ENCODE measurements at places on chromosomes 2 and 18.

DNA sequence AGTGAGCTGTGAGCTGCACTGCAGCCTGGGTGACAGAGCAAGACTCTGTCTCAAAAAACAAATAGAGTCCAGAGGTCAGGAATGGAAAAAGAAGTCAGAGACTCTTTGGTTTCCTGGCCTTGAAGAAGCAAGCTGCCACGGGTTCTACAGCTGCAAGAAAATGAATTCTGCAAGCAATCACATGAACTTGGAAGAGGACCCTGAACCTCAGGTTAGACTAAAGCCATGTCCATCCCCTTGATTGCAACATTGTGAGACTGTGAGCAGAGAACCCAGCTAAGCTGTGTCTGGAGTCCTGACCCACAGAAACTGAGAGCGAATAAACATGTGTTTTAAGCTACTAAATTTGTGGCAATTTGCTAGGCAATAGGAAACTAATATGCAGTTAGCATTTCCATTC, 12.9 kb upstream of the MIB1 start:
- DNase-seq: no peak

DNA sequence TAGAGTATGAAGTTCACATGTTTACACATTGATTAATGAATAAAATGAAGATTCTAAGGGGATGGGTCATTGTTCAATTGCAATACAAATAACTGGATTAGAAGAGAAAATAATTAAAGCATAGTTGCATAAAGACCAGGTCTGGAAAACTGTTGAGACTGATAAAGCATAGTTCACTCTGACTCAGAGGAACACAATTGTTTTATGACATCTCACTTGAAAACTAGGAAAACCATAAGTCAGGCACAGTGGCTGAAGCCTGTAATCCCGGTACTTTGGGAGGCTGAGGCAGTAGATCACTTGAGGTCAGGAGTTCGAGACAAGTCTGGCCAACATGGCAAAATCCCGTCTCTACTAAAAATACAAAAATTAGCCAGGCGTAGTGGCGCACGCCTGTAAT, 46.7 kb downstream of the PLA2R1 start:
- DNase-seq: no peak

DNA sequence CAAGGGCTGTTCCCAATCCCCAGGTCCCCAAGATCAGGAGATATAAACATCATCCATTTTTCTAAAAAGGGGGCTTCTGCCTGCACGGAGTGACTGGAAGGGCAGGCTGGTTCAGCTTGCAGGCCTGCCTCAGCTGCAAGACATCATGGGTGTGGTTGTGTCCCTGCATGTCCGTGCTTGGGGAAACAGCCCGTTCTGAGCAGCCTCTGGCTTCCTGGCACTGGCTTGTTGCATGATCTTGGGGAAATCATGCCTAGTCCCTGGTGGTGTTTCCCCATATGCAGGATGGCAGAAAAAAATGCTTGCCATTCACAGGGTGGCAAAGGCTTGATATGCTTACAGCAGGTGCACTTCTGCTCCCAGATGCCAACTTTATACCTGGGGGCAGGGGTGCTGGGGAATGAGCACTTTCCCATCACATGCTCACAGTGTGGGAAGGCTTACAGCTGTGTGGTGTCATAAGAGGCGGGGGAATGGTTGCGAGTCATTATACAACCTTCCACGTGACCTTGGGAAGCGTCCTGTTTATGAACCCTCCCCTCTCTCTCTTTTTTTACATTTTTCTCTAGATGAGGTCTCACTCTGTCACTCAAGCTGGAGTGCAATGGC, 7.2 kb downstream of the PCARE start:
- no peak for DNase-seq

DNA sequence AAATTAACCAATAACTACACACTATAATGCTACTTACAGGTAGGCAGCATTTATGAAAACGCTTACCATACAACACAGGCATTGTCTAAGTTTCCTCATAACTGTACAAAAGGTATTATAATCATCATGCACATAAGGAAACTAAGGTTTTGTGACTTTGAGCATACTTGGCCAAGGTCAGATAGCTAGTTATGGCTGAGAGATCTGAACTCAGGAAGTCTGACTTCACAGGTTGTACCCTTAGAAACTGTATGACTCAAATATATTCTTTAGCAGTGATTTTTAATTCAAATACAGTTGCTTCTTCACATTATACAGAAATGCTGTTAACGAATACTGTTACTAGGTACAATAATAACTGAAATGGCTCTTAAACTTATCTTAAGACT, 89.3 kb downstream of the TRIP12 start:
- no peak for DNase-seq

DNA sequence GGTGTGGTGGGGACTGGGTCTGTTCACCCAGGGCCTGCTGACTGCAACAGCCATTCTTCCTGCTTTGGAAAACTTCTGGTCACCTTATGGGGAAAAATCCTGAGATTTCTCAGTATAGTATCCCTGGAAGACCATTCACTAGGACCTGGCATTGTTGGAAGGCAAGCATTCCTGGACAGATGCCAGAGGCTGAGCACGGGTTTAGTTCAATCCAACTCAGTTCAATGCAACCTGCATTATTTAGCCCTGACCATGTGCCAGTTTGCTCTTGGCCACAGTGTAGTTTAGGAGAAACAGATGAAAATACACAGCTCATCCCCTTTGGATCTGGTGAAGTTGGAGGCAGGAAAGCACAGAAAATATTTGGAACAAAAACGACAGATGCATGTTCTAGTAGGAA, 95.9 kb downstream of the LPIN1 start:
- no peak for DNase-seq

- DNase-seq: no peak
These were observed 32.4 kb downstream of the RTN4 start for GRCh38 chr2:55017880-55018279.

- no peak for DNase-seq
These were observed 72.1 kb downstream of the COL6A3 start for GRCh38 chr2:237341872-237342271.

- DNase-seq: no peak
These were observed 198.7 kb downstream of the LTBP1 start for GRCh38 chr2:33145459-33145858.

GRCh38 chr2:205903549-205904129, 182.3 kb downstream of the INO80D start:
- no peak for DNase-seq

DNA sequence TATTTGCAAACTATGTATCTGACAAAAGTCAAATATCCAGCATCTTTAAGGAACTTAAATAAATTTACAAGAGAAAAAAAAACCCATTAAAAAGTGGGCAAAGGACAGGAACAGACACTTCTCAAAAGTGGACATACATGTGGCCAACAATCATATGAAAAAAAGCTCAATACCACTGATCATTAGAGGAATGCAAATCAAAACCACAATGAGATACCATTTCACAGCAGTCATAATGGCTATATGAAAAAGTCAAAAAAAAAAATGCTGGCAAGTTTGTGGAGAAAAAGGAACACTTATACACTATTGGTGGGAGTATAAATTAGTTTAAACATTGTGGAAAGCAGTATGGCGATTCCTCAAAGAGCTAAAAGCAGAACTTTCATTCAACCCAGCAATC, 130.3 kb upstream of the LHCGR start:
- no peak for DNase-seq

DNA sequence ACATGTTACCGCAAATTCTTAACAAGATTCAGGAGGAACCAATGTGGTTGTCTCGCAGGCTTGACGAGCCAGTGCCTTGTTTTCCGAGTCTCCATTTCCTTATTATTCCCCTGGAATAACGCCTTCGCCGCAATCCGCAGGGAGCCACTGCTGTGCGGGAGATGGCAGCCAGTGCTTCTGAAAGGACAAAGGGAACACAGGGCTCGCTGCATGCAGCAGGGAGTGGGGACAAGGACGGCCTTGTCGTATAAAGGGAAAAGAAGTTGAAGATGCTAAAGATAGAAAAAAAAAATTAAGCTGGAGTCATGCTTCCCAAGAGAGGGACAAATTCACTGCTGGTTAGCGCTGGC, 221.4 kb downstream of the NDUFA10 start:
- DNase-seq: no peak

DNA sequence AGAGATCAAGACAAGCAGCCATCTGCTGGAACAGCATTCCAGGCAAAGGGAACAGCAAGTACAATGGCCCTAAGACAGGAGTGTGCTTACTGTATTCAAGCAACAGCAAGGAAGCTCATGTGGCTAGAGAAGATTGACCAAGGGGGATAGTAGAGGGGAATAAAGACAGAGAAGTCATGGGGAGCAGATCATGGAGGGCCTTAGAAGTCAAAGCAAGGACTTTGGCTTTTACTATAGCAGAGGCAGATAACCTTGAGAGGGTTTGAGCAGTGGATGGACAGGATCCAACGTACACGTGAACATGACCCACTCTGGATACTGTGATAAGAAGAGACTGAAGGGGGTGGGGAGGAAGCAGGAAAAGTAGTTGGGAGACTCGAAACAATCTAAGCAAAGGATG, 26.9 kb downstream of the SP5 start:
- DNase-seq: no peak

- DNase-seq: no peak
These were observed 11.3 kb downstream of the CYTIP start for GRCh38 chr2:157432475-157433106.

GRCh38 chr2:96733931-96734330, 5.9 kb downstream of the LMAN2L start:
- no peak for DNase-seq

GRCh38 chr2:179671043-179671981, 190.1 kb downstream of the ZNF385B start:
- DNase-seq: no peak

DNA sequence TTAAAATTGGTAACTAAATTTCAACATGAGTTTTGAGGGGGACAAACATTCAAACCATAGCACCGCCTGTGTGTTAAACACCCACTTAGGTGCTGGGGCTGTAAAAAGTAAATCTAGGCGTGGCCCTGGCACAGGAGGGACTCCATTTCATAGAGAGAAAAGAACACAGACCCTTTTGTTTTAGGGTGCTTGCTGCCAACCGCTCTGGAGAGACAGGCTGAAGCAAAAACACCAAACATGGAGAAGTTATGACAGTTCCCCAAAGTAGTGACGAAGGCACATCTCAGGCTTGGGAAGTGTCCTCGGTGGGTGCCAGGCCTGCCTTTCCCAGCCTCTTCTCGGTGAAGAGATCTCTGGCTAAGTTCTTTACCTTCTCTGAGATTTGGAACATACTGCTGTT, 5.1 kb downstream of the ACTG2 start:
- DNase-seq: no peak

DNA sequence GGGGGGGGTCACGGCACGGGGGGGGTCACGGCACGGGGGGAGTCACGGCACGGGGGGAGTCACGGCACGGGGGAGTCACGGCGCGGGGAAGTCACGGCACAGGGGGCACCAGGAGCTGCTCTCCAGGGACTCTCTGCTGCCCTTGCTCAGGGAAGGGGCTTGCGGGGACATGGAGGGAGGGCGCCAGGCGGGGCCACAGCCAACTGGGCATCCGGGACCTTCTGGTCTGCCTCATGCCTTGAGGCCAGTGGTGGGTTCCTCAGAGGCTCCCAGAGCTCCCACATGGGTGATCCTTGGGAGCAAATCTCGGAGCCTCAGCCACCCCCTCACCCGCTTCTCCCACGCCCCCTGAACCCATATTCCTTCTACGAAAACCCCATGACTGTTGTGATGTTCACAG, 55.8 kb upstream of the TMEM18 start:
- DNase-seq: no peak

- no peak for DNase-seq
These were observed 132.8 kb downstream of the ARHGAP15 start for GRCh38 chr2:143261986-143262385.

- DNase-seq: no peak
These were observed 756.0 kb upstream of the ACVR2A start for GRCh38 chr2:147088871-147089270.

DNA sequence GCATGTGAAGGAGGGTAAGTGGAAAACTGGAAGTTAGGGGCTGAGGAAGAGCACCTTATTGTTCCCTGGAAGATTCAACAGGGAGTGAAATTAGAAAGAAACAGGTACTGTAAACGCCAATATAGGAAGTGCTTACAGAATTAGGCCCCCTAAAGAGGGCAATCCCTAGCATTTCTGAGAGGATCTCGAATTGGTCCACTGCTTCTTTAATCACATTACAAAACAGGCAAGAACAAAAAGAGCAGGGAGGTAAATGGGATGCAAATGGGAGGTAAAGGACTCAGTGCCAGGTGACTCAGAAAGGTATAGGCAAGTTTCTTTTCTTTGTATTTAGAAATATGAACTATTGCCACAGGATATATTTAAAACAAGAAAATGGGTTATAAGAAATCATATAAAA, 116.4 kb upstream of the FANCL start:
- no peak for DNase-seq

DNA sequence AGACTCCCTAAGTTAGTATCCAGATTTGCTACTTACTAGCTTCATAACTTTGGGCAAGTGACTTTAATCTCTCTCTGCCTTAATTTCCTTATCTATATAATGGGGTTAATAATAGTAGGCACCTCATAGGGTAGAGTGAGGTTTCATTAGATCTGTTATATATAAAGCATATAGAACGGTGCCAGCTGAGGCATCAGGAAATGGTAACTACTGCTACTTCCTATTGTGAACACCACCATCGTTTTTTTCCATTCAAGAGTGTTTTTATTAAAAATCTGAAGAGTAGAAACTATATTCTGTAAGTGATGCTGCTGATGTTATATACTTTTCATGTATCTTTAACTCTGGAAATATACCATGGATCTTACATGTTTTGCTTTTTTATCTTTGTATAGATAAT, 44.3 kb downstream of the MALT1 start:
- no peak for DNase-seq

GRCh38 chr2:131015764-131016163, 77.5 kb downstream of the FAM168B start:
- no peak for DNase-seq

DNA sequence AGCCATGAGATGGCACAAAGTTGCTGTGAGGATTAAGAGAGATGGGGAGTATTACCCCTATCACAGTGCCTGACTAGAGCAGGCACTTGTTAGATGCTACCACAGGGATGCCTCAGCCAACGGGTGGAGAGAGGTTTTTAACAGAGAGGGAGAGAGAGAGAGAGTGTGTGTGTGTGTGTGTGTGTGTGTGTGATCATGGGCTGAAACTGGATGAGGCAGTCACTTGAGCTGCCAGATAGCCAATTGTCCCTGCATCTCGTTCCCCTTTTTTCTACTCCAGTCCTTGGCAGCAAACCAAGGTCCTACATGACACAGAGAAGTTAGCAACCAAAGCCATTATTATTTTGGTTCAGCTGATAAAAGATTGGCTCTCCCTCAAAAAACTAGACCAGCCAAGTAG, 3.0 kb downstream of the CD8A start:
- DNase-seq: no peak

GRCh38 chr18:48899558-48900174, 51.1 kb downstream of the SMAD7 start:
- DNase-seq: no peak

- DNase-seq: no peak
These were observed 166.9 kb downstream of the ANAPC1 start for GRCh38 chr2:111716905-111717775.

DNA sequence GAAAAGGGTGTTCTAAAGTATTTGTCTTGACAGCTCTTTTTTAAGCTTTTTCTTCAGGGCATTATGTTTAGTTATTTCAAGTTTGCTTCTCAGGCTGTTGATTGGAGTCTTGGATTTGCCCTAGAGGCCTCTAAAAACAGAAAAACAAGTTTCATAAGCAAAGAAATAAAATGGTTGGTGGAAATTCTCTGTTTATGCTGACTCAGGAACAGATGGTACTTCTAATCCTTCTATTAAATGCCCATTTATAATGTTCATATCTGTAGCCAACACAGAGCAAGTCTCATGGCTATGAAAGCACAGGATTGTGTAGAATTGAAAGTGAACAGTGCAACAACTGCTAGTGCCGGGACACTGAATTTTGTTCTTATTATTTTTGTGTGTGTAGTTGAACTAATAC, 60.4 kb downstream of the KCNJ3 start:
- no peak for DNase-seq

GRCh38 chr18:26322890-26323653, 96.8 kb downstream of the TAF4B start:
- no peak for DNase-seq

Data from T-helper 2 cell (primary cell).